ENCODE measurements at places on chromosomes 7 and 10.
A peak's percentile ranks its signal among the peaks of the same experiment; 100 is the strongest.

- no peak for DNase-seq
These were observed 73.4 kb downstream of the GOLGA7B start for GRCh38 chr10:97923057-97923456.

DNA sequence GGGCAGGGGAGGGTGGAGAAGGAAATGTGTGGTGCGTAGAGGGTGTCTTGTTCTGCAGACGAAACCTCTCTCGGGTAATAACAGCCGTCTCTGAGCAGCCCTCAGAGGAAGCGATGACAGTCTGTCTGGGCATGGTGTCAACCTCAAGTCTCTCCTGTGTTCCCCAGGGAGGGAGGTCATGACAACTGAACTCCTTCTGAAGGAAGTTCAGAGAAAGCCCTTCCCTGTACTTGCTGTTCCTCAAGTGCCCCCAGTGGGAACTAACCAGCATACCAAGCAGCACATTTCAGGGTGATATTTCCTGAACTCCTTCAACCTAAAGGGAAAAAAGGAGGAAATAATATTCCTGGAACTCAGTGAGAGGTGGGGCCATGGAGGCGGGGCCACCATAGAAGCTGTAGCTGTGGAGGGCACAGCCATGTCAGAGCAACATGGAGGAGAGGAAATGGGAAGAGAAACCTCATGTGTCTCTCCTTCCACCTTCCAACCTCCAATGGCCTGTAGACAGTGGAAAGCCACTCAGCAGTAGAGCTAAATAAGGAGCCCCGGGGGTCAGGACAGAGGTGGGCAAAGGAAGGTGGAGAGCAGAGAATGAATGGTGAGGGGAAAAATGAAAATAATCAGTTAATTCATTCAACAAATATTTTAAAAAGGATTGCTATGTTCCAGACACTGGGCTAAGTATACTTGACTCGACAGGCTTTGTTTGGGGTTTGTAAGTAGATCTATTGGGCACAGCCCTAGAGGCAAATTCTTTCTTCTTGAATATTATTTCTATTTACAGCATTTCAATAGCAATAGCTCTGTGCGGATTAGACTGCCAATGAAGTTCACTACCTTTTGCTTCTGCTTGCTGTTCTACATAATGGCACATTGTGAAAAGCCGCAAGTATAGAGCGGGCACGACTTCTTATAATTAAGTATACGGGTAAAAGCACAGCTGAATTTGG lies 61.0 kb upstream of the AOAH start:
- DNase-seq: peak; percentile 76

- peak; percentile 47 for DNase-seq
These were observed 64.8 kb upstream of the DNAJB6 start for GRCh38 chr7:157271991-157272324.

GRCh38 chr7:78769481-78770101 lies 683.9 kb downstream of the MAGI2 start:
- DNase-seq: peak; percentile 15

- no peak for DNase-seq
These were observed 714.1 kb downstream of the AUTS2 start for GRCh38 chr7:70312336-70312735.

DNA sequence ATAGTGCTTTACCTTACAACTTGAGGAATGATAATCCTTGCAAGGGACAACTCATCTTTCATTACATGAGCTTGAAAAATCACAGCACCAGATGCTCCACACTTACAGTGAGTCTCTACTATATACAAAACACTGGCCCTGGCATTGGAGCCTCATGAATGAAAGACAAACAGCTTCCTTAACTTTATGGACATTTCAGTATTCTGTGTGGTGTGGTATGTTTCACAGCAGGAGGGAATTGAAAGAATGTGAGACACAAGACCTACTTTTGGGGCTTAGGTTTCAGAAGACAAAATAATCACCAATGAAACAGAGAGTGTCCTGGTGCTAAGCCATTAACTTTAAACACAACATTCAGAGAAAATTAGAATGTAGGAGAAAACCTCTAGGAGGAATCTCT lies 1249.6 kb downstream of the XPNPEP1 start:
- DNase-seq: no peak

DNA sequence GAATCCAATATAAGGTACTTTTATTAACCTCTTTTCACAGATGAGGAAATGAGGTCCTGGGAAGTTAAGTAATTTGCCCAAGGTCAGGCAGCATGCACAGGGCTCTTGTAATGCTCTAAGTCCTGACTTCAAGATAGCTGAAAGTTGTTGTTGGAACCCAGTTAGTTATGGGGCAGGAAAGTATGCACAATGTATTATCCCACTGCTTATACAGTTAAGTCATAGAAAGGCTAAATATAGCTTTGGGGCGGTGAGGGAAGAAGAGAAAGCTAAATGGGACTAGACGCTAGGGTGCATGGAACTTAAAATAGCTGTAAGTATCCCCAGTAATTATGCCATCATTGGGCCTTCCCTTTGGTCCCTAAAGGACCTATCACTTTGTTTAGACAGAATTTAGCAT lies 9.2 kb downstream of the GLCCI1 start:
- DNase-seq: no peak

DNA sequence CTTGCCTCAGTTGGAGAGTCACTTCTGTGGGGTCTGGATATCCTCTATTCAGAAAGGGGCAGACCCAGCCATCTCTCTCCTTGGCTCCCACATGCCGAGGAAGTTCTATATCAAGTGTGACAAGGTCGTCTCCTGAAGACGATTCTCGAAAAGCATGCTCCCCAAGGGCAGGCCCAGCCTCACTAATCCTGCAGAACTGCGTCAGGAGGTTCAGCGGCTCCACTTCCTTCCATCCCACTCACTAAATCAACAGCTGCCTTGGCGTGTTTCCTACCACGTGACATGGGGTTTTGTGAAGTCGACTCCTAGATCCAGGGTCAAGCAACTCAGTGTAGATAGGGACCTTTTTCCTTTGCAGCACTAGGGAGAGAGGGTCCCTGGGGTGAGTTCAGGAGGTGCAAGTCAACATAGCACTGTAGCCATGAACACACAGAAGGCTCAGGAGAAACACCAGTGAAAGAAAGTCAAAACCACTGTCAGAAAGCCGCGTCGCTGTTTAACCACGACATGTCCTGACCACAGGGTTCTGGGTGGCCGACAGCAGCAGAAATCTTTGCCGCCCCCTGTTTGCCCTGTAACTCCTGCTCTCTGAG lies 156.4 kb downstream of the PRPF18 start:
- DNase-seq: peak; percentile 58

DNA sequence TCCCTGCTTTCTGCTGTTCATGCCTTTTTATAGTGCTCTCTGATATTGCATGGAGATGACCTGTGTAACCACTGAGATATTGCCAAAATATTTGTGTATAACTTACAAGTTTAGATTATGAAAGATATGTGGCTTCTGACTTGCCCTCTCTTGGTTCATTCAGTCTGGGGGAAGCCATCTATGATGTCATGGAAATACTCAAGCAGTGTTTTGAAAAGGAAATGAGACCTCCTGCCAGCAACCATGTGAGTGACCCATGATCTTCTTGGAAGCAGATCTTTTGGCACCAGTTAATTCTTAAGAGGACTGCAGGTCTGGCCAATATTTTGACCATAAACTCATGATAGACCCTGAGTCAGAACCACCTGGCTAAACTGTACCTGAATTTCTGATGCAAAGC lies 183.0 kb downstream of the THSD7A start:
- no peak for DNase-seq

- DNase-seq: no peak
These were observed 57.4 kb upstream of the ADO start for GRCh38 chr10:62746951-62747729.

DNA sequence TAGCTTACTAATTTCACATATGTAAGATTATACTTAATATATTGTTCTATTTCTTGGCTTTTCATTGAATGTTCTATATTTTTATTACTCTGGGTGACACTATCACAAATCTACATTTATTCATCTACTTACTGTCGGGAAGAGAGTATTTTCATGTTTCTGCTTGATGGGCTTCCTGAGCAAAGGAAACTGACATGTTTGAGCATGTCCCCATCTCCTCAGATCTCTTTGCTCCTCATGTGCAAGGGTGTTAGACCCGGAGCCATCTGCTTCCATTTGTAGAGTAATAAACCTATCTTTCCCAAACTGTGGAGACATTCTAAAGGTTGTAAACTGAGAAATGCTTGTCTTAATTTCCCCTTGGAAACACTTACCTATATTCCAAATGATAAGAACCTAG lies 103.5 kb downstream of the LSMEM1 start:
- DNase-seq: no peak

- DNase-seq: no peak
These were observed 49.8 kb upstream of the DAGLB start for GRCh38 chr7:6497637-6497905.

- DNase-seq: peak; percentile 27
These were observed 17.0 kb downstream of the CDK14 start for GRCh38 chr7:90613088-90613498.

DNA sequence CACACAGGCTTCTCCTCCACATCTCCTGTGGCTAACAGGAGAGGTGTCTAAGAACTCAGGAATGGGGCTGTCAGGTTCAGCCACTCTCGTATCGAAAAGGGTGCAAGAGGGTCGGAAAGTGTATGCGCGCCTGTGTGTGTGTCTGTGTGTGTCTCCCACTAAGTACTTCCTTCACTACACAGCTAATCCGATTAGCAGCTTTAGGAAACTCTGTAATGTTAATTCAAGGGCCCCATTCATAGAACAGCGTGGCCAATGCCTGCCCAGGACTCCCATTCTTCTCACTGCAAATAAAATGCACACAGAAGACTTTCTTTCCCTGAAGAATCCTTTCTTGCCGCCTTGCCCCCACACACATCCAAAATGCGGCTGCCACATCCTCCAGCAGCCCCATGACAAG lies 39.9 kb downstream of the TLL2 start:
- no peak for DNase-seq

DNA sequence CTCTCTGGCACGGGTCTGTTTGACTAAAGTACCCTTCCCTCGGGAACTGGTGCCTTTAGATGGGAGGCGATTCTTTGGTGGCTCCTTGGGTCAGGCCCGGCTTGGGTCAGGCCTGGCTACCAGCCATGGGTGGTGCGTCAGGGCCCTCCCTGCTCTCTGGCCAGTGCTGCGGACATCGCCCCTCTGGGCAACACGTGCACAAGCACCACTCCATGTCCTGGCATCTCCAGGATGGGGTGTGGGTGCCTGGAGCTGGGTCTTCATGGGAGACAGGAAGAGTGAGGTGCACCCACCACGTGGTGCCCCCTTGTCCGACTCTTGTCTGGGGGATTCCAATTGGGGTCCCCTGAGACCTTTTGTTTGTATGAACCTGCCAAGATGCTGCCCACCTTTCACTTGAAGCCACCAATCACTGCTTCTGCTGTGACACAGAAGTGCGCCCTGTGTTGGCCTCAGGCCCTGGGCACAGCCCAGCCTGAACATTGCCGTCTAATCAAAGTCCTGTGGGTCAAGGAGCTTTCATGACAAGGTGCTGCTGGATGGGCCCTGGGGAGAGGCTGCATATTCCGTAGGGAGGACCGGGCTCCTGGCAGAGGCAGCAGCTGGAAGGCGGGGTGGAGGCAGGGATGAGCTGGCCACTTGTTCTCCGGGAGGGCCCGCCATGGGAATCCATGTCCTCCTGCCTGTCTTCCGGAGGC lies 11.1 kb upstream of the PWWP2B start:
- DNase-seq: no peak

- DNase-seq: no peak
These were observed 268 bp upstream of the IGFBP3 start for GRCh38 chr7:45921381-45921698.

- DNase-seq: no peak
These were observed 24.9 kb upstream of the OR9A4 start for GRCh38 chr7:141891336-141891735.

- no peak for DNase-seq
These were observed 61.9 kb downstream of the COL13A1 start for GRCh38 chr10:69863580-69863979.

DNA sequence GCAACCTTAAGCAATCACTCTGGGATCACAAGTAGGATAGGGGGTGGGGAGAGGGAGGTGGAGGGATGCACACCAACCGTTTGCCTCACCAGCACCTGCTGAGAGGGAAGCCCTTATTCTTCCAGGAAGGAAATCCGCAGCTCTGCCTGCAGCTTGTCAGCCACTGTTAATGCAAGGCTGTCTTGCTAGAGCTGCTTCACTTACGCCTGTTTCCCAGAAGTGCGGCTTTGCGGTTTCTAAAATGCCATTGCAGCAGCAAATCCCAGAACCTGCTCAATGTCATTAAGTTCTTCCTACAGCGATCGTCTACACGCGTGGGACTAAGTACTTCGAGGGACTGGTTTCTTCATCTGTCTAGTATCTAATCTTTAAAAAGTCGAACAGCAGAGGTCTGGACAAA lies 191.1 kb downstream of the ZMYND11 start:
- no peak for DNase-seq

- no peak for DNase-seq
These were observed 104.6 kb upstream of the TNRC18 start for GRCh38 chr7:5528071-5528814.

DNA sequence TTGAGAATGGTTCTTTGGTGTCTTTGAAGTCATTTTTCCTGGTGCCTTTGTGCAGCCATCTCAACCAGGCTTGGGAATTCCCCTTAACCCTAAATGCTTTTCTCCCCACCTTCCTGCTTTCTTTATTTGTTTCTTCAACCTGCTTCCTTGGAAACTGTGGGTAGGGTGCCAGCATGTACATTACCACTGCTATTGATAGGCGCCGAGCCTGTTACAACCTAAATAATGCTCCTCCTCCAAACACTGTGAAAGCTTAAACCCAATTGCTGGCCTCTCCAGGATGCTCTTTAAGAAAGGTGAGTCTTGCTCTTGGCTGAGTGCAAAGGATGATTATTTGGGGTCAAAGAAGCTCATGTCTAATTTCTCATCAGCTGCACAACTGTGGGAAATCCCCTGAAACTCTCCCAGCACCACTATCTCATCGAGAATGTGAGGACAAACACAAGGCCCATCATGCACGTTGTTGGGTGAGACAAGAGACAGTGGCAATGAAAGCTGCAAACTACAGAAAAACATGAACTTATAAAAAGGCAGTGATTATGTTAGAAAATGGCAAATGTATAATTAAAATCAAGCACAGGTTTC lies 285.5 kb upstream of the IGFBP3 start:
- no peak for DNase-seq

DNA sequence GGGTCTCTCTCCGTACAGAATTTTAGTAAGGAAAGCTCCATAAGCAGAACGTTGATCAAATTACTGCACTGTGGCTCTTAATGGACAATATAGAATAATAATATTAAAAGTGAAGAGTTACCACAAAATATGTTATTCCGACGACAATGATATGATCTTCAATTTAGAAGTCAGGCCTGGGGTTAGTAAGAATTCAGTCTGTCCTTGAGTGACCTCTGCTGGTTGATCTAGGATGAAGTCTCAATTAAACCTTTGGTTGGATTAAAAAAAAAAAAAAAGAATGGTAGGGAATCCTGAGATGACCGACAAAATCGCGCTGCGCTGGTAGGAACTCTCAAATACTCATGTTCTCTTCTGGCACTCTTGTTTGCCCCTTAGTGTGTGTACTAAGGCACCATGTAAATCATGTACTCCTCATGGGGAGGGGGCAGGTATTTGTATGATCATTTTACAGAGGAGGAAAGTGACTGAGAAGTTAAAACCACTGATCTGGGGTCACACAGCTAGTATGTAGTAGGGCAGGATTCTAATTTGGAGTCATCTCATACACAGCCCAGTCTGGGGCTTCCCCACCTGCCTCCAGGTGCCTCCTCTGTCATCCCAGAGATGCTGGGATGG lies 161.3 kb upstream of the NPVF start:
- DNase-seq: peak; percentile 80
